ENCODE measurements at places on chromosomes 4 and X.

DNA sequence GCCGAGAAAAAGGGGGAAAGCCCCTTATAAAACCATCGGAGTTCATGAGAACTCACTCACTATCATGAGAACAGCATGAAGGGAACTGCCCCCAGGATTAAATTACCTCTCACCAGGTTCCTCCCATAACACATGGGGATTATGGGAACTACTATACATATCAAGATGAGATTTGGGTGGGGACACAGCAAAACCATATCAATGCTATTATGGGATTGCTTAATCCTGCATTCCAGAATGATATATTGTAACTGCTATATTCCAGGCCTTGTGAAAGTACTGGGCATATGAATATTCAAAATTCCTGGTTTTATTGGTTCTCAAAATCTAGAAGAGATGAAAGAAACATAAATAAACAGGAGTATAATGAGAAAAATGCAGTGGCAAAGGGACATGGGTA lies 29.3 kb downstream of the NPY1R start:
- no peak for DNase-seq

DNA sequence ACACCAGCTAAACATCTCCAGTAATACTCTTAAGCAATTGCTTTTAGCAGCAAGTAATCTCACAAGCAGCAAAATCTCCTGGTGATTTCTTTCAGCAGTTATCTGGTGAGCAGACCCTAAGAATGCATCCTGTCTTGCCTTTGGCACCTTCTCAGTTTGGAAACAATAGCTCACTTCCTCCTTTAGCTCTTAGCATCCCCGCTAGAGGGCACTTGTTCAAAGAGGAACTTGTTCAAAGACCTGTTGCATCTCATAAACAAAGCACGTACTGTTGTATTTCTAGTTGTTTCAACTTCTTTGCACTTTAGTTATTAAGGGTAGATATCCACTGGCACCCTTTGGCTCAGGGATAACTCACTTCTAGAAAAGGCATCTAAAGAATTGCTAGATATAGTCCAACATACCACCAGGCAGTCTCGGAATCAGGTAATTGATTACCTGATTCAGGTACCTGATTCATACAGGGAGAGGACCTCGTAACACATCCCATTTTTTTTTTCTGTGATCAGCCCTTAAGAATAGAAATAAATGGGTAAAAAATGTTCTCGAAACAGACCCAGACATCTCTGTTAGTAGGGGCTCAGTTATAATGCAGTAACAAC lies 81.9 kb upstream of the QRFPR start:
- peak; percentile 5 for DNase-seq

DNA sequence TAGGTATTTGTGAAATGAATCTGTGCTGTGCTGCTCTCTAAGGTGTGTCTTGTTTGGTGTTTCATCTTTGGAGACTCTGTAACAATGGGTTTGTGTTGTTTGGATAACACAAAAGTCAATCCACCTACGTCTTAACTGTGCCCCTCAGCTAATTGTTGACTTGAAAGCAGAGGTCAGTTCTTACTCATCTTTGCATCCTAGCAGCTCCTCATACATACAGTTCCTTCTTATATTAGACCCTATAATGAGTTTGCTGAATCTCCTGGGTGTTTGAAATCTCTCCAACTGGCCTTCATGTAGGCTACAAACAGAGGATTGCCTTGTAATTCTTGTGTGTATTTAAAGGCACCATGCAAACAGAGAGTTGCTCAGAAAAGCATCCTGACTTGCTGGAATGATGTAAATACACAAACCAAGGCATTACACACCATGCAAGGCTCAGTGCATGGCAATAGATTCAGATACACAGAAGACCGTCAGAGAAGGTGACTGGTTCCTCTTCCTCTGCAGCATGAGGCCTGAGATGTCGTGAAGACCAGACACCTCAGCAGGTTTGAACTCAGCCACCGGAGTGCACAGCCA lies 220.0 kb upstream of the JADE1 start:
- no peak for DNase-seq

- DNase-seq: no peak
Measured at GRCh38 chr4:148060264-148061140, 328.6 kb downstream of the ARHGAP10 start.

DNA sequence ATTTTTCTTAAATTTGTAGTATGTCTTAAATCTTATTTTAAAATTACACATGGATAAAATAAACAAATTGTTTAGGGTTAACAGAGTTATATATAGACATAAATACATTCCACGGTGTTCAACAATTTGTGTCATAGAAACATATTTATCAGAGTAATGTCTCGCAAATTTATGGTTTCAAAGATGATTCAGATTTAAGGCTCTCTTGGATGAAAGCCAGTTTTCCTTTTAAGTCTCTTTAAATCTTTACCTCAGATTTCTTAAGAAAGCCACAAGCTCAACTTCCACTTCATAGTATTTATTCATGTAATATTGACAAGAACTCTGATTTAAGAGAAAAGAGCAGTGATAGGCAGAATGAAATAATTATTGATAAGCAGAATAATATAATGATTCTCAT lies 1254.8 kb upstream of the ADGRL3 start:
- no peak for DNase-seq

DNA sequence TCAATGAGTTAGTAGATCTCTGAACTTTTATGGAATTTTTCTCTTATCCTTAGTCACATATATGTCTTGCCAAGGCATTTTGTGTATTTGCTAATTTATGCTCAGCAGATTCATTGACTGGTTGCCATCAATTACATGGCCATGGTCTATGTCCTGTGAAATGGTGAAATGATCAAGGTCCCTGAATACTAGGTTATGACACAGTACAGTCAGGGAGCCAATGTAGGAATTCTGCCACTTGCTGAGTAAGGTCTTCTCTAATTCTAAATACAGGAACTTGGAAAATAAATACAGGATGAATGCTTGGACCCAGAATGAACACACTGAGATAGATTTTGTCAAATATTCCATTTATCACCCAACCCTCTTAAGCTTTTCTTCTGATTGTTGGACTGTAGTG lies 35.2 kb downstream of the ALPK1 start:
- no peak for DNase-seq

- DNase-seq: no peak
Measured at GRCh38 chrX:25005034-25005381, 10.8 kb downstream of the ARX start.

DNA sequence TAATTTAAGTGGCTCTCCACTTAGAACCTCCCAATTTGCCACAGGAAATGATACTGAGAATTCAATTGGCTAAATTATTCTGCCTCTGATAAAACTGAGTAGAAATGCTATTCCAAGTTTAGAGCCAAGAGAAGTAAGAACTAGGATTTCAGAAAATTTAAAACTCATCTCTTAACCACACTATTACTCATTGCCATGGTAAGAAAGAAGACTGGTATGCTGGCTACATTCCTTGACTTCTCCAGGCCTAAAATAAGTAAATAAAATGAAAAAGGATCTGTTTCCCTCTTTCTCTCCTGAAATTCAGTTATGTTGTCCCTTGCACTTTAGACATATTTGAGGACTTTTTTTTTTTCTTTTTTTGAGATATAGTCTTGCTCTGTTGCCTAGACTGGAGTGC lies 23.3 kb downstream of the ZNF280C start:
- no peak for DNase-seq

All from activated CD4-positive, alpha-beta T cell treated with anti-CD3 and anti-CD28 coated beads, Interleukin-2, amount 50 U/mL, for 1 hour (primary cell).